CD14-positive monocyte (primary cell): ENCODE measurements at places on chromosomes 6 and 20.

DNA sequence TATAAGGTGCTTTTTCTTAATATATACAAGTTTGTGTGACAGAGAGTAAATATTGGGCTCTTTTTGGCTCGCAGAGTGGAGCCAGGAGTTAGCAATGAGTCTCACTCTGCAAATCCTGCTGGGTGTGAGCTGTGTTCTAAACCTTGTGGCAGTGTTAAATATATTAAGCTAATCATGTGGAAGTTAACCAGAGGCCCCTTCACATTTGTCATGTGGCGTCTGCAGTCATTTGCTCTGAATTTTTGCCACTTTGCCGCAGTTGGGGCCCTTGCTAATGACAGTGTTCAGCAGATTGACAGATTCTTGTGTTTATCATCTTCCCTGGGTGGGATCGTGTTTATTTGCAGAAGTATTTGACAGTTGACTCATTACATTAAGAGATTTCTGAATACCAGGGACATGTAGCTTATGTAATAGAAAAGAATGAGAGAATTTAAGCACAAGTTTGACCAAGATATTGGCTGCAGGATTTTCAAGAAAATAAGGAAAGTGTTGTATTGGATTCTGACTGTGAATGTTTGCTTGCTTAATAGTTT is 37.9 kb downstream of the SPATA2 start:
- no peak overlapping the region for H3K4me3 ChIP-seq
- H3K4me1 ChIP-seq: no peaks in the 10 kb centered on the region
- DNase-seq: no peak
- no peak overlapping the region for H3K27ac ChIP-seq

- no peaks in the 10 kb centered on the region for H3K27me3 ChIP-seq
- DNase-seq: no peak
- no peak overlapping the region for H3K27ac ChIP-seq
- no peaks in the 10 kb centered on the region for H3K4me1 ChIP-seq
Observed at GRCh38 chr6:12679341-12679740, 37.2 kb upstream of the PHACTR1 start.

DNA sequence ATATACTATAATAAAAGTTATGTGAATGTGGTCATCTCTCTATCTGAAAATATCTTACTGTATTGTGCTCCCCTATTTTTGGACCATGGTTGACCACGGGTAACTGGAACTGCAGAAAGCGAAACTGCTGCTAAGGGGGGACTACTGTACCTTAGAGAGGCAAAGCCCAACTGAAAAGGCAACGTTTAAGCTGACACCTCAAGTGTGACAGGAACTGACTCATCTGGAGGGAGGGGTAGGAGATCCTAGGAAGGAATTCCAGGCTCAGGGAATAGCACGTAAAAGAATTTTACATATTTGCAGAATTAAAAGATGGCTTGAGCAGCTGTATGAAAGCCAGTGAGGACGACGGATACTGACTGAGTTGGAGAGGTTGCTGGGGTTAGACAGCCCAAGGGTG is 34.8 kb downstream of the ELOVL2 start:
- no peak overlapping the region for H3K27ac ChIP-seq
- no peaks in the 10 kb centered on the region for H3K36me3 ChIP-seq
- H3K27me3 ChIP-seq: no peaks in the 10 kb centered on the region
- DNase-seq: no peak
- H3K4me3 ChIP-seq: no peak overlapping the region

GRCh38 chr6:144624716-144625115 is 339.6 kb downstream of the UTRN start:
- H3K27me3 ChIP-seq: no peaks in the 10 kb centered on the region
- no peak overlapping the region for H3K27ac ChIP-seq
- DNase-seq: no peak

GRCh38 chr6:22017272-22017671 is 279.6 kb downstream of the PRL start:
- peaks cover 14% of the 10 kb centered on the region for H3K4me1 ChIP-seq
- no peaks in the 10 kb centered on the region for H3K27me3 ChIP-seq
- H3K4me3 ChIP-seq: no peak overlapping the region
- H3K36me3 ChIP-seq: no peaks in the 10 kb centered on the region

DNA sequence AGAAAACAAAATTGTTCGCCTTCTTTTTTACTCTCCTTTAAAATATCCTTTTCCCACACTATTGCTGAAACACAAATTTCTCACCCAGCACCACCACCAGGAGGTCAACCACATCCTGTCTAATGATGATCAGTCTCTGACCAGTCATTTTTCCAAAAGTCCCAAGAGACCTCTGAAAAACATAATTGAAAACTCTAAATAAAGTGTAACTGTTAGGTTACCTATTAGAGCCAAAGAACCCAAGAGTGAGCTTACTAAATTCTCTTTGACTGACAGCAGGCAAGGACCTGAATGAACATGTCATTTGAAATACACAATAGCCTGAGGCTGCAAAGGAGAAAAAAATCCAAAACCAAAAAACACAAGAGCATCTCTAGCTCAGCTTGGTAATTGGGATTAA is 735.4 kb downstream of the CBLN4 start:
- H3K36me3 ChIP-seq: no peaks in the 10 kb centered on the region
- H3K27me3 ChIP-seq: no peaks in the 10 kb centered on the region
- H3K27ac ChIP-seq: no peak overlapping the region
- DNase-seq: no peak
- H3K4me1 ChIP-seq: no peaks in the 10 kb centered on the region

DNA sequence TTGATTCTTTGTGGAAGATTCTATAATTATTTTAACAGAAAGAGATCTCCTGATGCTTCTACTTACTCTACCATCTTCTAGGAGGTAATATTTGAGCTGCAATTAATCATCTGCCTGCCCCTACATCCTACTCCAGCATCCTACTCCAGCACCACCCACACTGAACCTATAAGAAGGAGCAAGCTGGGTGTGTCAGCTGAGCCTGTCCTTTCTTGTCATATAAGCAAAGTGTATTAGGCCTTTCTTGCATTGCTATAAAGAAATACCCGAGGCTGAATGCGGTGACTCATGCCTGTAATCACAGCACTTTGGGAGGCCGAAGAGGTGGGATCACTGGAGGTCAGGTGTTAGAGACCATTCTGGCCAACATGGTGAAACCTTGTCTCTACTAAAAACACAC is 84.2 kb upstream of the ARG1 start:
- H3K27me3 ChIP-seq: no peaks in the 10 kb centered on the region
- no peaks in the 10 kb centered on the region for H3K36me3 ChIP-seq
- H3K4me3 ChIP-seq: no peak overlapping the region

DNA sequence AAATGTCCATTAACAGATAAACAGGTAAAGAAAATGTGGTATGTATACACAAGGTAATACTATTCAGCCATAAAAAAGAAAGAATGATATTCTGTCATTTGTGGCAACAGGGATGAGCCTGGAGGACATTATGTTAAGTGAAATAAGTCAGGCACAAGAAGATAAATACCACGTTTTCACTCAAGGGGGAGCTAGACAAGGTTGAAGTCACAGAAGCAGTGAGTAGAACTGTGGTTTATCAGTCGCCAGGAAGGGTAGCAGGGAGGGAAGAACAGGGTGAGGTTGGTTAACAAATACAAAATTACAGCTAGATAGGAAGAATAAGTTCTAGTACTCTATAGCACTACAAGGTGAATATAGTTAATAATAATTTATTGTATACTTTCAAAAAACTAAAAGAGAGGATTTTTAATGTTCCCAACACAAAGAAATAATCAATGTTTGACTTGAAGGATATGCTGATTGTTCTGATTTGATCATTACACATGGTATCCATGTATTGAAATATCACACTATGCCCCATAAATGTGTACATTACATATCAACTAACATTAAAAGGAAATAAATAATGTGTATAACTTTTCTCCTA is 21.1 kb downstream of the RTN4IP1 start:
- H3K27me3 ChIP-seq: no peaks in the 10 kb centered on the region
- peaks cover 35% of the 10 kb centered on the region for H3K36me3 ChIP-seq
- no peaks in the 10 kb centered on the region for H3K4me1 ChIP-seq
- no peak overlapping the region for H3K27ac ChIP-seq
- no peak overlapping the region for H3K4me3 ChIP-seq
- peak; percentile 29 for DNase-seq

- H3K27me3 ChIP-seq: no peaks in the 10 kb centered on the region
- no peak overlapping the region for H3K27ac ChIP-seq
- no peak for DNase-seq
- no peaks in the 10 kb centered on the region for H3K36me3 ChIP-seq
Observed at GRCh38 chr6:143880412-143880811, 16.1 kb downstream of the ZC2HC1B start.

DNA sequence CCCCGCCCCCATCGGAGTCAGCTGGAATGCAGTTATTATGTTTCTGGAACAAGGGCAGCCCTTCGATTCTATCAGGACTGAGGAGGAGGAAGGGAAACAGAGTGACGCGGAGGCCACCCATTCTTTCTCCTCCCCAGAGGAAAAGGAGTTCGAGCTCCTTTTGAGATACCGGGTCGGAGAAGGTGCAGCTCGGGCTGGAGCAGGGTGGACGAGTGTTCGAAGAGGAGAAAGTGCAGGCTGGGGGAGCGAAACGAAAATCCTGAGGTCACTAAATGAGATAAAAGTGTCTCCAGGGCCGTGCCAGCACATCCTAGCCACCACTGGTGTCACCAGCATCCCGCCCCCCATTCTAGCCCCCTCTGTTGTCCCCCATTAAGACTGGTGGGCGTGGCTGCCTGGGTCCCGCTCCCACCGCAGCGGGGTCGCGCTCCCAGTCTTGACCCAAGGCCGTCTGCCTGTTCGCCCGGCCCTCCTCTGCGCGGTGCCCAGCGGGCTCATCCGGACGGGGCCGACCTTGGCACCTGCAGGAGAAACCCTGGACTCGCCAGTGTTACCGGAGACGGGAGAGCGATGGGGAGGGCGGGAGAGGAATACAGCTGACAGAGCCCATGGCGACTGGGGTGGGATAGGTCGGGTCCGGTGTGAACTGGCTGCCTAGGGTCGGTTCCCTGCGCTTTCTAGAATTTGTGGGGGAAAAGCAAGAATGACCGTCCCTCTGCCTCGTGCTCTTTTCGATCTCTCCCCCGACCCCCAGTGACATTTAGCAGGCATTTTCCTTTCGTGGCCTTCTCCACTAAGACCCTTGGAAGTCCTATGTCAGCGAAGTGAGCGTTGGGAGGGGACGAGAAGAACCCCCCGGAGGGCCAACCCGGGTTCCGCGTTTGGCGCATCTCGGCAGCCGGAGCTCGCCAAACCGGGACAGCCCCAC is 16.2 kb downstream of the FOXA2 start:
- H3K4me3 ChIP-seq: no peak overlapping the region
- no peaks in the 10 kb centered on the region for H3K4me1 ChIP-seq
- no peaks in the 10 kb centered on the region for H3K36me3 ChIP-seq
- DNase-seq: no peak
- no peak overlapping the region for H3K27ac ChIP-seq

- no peaks in the 10 kb centered on the region for H3K4me1 ChIP-seq
- H3K4me3 ChIP-seq: no peak overlapping the region
- no peaks in the 10 kb centered on the region for H3K27me3 ChIP-seq
- DNase-seq: no peak
- no peaks in the 10 kb centered on the region for H3K36me3 ChIP-seq
Observed at GRCh38 chr6:67952948-67953347, 682.1 kb upstream of the ADGRB3 start.

- H3K4me3 ChIP-seq: no peak overlapping the region
- no peaks in the 10 kb centered on the region for H3K27me3 ChIP-seq
- no peak overlapping the region for H3K27ac ChIP-seq
- DNase-seq: no peak
Observed at GRCh38 chr6:131013495-131013894, 49.5 kb downstream of the EPB41L2 start.

DNA sequence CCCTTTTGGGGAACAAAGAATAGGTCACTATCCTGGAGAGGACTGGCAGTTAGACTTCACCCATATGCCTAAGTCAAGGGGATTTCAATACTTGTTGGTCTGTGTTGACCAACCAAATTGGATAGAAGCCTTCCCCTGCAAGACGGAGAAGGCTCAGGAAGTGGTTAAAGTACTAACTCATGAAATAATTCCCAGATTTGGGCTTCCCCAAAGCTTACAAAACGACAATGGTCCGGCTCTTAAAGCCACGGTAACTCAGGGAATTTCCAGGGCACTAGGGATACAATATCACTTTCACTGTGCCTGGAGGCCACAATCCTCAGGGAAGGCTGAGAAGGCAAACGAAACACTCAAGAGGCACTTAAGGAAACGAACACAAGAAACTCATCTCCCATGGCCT is 223.1 kb downstream of the GMPR start:
- no peaks in the 10 kb centered on the region for H3K36me3 ChIP-seq
- no peaks in the 10 kb centered on the region for H3K4me1 ChIP-seq
- no peak for DNase-seq
- H3K27me3 ChIP-seq: no peaks in the 10 kb centered on the region
- H3K27ac ChIP-seq: no peak overlapping the region

- DNase-seq: no peak
- no peak overlapping the region for H3K4me3 ChIP-seq
- H3K27me3 ChIP-seq: no peaks in the 10 kb centered on the region
- peaks cover 9% of the 10 kb centered on the region for H3K4me1 ChIP-seq
Observed at GRCh38 chr6:110067837-110068591, 89.9 kb downstream of the GPR6 start.

DNA sequence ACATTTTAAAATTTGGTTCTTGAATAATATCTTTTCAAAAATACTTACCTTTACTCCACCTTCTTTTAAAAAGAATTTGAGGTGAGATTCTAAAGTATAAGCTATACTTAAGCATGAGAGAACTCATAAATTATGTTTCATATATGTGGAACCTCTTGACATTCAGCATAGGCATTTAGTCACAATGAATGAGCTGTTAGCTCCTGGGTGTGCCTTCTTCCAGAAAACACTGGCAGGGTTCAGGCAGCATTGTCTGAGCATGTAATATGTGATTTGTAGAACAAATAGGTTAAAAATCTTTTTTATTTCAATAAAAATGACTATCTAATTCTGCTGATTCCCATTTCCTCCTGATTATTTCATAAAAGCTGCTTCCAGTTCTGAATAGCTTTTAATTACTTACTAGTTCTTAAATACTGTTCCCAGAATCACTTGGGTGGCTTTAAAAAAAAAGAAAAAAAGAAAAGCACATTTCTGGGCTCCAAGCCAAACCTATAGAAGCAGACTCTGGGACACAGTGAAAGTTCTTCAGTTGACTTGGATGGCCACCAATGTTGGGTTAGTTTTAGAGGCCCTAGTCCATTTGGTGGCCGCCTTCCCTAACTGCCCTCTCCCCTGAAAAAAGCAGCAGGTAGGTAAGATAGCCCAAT is 20.2 kb downstream of the RNF8 start:
- no peak for DNase-seq
- H3K4me1 ChIP-seq: peaks cover 6% of the 10 kb centered on the region
- H3K36me3 ChIP-seq: peaks cover 87% of the 10 kb centered on the region
- no peak overlapping the region for H3K27ac ChIP-seq

- H3K27me3 ChIP-seq: no peaks in the 10 kb centered on the region
- peaks cover 13% of the 10 kb centered on the region for H3K4me1 ChIP-seq
- DNase-seq: no peak
- H3K36me3 ChIP-seq: no peaks in the 10 kb centered on the region
- no peak overlapping the region for H3K4me3 ChIP-seq
- H3K27ac ChIP-seq: no peak overlapping the region
Observed at GRCh38 chr6:7939864-7940228, 29.3 kb upstream of the TXNDC5 start.

- no peak overlapping the region for H3K27ac ChIP-seq
- no peaks in the 10 kb centered on the region for H3K4me1 ChIP-seq
- no peaks in the 10 kb centered on the region for H3K36me3 ChIP-seq
- no peaks in the 10 kb centered on the region for H3K27me3 ChIP-seq
Observed at GRCh38 chr6:20870021-20870420, 335.8 kb downstream of the CDKAL1 start.

- no peaks in the 10 kb centered on the region for H3K4me1 ChIP-seq
- no peak for DNase-seq
- H3K27me3 ChIP-seq: no peaks in the 10 kb centered on the region
- H3K36me3 ChIP-seq: no peaks in the 10 kb centered on the region
- no peak overlapping the region for H3K4me3 ChIP-seq
- no peak overlapping the region for H3K27ac ChIP-seq
Observed at GRCh38 chr20:18886756-18887155, 73.2 kb downstream of the SCP2D1 start.

- H3K4me3 ChIP-seq: peak overlapping the region; percentile 98
- H3K27ac ChIP-seq: peak overlapping the region; percentile 95
- peaks cover 32% of the 10 kb centered on the region for H3K36me3 ChIP-seq
- H3K4me1 ChIP-seq: peaks cover 76% of the 10 kb centered on the region
Observed at GRCh38 chr6:32190911-32191677, 1.1 kb upstream of the PBX2 start.
